Vagina (tissue), 2 donors: ENCODE measurements at places on chromosomes 7 and 10.

DNA sequence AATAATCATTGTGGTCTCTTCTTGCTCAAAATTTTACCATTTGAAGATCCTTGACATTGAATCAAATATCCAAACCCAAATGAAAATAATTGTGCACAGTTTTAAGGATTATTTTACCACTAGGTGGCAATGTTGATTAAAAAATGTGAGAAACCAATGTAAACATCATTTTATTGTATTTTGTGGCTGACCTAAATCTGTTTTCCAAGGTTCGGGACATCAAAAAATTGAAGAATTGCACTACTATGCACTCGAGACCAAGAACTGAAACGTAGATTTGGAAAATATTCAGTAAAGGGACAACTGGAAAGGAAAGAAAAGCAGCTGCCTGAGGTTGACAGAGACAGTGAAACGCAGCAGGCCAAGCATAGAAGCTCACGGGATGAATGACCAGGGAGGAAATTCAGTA is 259.3 kb downstream of the SNX13 start:
- no peak for DNase-seq

DNA sequence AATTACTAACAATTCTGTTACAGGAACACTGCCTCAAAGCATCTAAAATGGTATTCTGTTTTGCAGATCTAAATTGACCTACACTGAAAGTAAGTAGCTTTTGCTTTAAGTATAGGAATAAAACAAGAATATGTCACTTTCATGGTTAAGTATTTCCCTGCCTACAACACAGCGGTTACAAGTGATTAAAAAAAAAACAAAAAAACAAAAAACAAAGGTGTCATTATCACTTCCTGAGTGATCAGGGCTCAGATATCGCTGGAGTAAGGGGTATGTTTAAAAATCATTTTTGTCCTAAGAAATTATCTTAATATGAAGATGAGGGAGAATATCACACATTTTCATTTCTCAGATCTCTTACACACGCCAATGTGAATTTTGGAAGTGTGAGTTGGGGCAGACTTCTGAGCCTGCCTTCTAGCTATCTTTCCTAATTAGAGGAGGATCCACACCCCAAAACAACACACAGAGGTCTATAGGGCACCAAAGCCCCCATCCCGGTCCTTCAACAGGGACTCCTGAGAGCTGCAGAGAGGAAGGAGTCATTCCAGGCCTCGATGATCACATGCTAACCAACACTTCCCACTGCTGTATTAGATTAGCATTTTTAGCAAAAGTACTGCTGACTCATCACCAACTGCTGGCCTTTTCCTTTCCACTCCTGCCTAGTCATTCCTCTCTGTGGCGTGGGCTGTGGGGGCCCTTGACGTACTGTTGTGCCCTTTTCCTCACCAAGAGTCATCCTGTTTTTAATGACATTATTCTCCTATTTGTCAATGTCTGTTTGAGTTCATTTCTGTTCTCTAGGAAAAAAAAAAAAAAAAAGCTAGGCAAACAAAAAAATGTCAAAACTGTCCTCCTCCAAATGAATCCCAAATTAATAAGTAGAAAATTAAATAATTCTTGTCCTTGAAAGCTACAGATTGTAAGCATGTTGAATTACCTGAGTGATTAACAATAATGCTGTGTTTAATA is 31.2 kb downstream of the PRTFDC1 start:
- no peak for DNase-seq

GRCh38 chr10:30820261-30820991 is 190.9 kb upstream of the LYZL2 start:
- no peak for DNase-seq

GRCh38 chr7:142910481-142910880 is 23.1 kb downstream of the TRPV5 start:
- no peak for DNase-seq

DNA sequence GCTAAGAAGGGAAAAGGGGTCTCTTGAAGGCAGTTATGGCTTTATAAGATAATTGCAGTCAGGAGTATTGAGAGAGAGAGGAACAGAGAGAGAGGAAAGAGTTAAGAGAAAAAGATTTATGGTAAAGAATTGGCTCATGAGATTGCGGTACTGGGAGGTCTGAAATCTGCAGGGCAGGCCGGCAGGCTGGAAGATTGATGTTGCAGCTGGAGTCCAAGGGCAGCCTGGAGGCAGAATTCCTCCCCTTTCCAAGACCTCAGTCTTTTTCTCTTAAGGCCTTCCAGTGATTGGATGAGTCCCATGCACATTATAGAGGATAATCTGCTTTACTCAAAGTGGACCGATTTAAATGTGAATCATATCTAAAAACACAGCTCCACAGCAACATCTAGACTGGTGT is 68.4 kb downstream of the HACD1 start:
- DNase-seq, result no peak
